Left ventricle myocardium superior (tissue), 1 donor: ENCODE measurements at places on chromosomes 16 and 17. TPM values are rescaled to one million over a fixed set of nuclear protein-coding genes. Genes with fewer than 3 reads are reported as not detected.

- DNase-seq = no peak
Measured at GRCh38 chr17:59827721-59828477, 64.8 kb downstream of the TUBD1 start.

GRCh38 chr17:38925263-38925995, at the start of gene LASP1NB:
LASP1NB (plus strand) TSS chr17:38925614.
- DNase-seq = peak; percentile 59

DNA sequence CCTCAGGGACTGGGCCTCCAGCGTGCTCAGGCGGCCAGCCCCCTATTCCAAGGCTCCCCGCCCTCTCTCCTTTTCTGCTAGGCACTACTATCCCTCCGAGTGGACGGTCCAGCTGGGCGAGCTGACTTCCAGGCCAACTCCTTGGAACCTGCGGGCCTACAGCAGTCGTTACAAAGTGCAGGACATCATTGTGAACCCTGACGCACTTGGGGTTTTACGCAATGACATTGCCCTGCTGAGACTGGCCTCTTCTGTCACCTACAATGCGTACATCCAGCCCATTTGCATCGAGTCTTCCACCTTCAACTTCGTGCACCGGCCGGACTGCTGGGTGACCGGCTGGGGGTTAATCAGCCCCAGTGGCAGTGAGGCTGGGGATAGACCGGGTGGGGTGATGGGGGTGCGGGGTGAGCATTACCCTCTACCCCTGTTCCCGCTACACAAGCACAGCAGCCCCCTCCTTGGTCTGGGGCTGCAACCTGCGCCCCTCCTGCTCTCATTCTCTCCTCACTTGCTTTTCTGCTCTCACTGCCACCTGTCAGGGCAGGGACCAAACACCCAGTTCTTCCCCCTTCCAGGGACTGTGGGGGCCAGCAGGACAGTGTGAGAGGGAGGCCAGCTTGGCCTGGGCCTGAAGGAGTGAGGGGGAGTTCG, 1.1 kb downstream of the PRSS41 start:
- no peak for DNase-seq

- no peak for DNase-seq
Measured at GRCh38 chr16:85103114-85104079, 8.9 kb downstream of the CIBAR2 start.

GRCh38 chr17:76879691-76880090, 11.5 kb downstream of the MGAT5B start:
- no peak for DNase-seq

GRCh38 chr17:16929757-16930520, 42.0 kb downstream of the TNFRSF13B start:
- DNase-seq = peak; percentile 10

Gene TMEM92
- total RNA-seq = not detected

DNA sequence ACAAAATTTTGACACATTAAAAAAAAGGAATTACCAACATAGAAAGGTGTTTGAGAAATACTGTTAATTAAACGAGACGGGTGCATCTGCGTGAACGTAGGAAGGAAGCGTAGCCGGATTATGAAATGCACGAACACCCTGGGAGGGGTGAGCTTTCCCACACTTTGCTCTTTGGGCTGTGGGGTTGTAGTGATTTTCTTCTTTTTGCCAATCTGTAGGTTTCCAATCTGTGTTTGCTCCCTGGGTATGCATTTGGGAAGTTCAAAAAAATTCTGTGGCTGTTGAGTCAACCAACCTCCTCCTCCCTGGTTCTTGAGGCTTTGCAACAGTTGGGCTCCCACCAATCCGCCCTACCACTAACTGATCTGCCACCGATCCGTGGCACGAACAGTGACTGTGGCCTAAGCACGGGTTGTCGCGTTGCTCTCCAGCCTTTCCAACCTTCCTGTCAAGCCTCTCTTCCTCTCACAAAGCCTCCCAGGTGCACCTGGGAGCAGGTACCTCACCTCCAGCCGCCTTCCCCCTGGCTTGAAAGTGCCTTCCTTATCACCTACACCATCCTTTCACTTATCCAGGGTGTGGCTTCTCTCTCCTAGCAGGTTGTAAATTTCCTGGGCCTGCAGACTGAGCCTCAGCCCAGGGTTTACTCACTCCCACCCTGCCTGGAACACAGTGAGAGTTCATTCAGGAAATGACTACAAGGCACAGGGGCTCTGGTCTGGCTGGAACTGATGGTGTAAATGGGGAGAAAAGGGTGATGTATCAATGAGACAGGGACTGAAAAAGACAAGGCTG, 16.6 kb downstream of the RTN4RL1 start:
- no peak for DNase-seq

DNA sequence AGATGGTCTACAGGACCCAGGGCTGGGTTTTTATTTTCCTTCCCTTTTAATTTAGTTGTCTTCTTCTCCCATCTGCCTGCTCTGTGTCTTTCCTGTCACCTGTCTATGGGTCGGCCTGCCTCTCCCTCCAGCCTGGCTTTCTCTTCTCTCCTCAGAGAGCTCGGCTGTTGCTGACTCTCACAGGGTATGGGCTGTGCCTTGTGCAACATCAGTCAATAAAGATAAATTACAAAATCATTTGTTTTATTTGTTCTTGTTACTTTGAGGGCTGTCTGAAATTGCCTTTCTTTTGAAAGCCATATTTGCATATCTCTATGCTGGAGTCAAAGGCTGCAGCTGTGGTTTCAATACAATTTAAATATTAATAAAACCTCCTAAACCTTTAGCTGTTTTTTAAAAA, 15.6 kb downstream of the RND2 start:
- no peak for DNase-seq

Gene WNT3
- 0.92 TPM for total RNA-seq
